ENCODE measurements at places on chromosomes 4 and X.

DNA sequence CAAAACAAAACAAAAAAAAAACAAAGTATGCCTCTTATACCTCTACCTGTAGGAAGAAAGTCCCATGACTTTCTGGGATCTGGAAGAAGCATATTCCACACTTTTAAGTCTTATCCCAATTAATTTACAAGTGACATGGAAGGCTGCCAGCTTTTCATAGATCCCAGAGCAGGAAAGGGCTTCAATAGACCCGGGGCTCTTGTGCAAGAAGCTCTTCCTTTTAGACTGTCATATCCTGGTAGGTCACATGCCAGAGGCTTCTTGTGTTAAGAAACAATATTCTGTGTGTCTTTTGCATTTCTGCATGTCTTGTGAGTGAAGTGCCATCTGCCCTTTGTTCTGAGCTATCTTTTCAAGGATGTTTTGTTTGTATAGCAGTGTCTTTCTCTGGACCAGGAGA, 84.4 kb upstream of the PHOX2B start:
- DNase-seq = no peak

DNA sequence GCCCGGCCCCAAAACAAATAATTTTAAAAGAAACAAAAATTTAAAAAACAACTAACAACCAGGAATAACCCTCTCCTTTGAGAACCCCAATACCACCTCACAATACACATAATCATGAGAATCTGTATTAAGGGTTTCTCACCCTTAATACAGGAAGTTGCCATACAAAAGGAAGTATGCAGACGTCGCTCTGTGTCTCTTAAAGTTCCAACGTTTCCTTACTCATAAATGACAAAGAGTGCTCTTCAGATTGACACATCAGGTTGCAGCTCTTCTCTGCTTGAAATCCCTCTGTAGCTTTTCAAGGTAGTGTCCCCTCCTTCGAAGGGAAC, 73.9 kb upstream of the IRF2 start:
- no peak for DNase-seq

- no peak for DNase-seq
These were observed 70.1 kb downstream of the CCNG2 start for GRCh38 chr4:77226939-77227705.

DNA sequence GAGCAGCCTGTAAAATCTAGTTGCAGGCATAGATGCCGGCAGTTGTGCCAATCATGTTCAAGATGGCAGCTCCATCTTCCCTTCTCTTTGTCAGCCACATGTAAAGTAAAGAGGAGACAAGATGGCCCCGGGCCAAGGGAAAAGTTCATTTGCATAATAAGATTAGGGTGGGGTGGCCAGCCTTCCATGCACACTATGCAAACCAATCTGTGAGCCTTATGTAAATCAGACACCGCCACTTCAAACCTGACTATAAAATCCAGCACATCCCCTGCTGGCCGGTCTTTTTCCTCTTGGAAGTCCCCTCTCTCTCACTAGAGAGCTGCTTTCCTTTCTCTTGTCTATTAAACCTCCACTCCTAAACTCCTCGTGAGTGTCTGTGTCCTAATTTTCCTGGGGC, 78.9 kb upstream of the CBR4 start:
- no peak for DNase-seq

GRCh38 chr4:74967324-74967723, 34.4 kb downstream of the PARM1 start:
- DNase-seq = no peak

GRCh38 chr4:26474551-26474950, 15.7 kb downstream of the CCKAR start:
- no peak for DNase-seq

- no peak for DNase-seq
These were observed 298.1 kb upstream of the TAPT1 start for GRCh38 chr4:16524406-16524805.

GRCh38 chr4:53601251-53601764, 10.0 kb upstream of the LNX1 start:
- DNase-seq = peak; percentile 51

GRCh38 chr4:58261526-58261925, 1151.3 kb upstream of the IGFBP7 start:
- no peak for DNase-seq

DNA sequence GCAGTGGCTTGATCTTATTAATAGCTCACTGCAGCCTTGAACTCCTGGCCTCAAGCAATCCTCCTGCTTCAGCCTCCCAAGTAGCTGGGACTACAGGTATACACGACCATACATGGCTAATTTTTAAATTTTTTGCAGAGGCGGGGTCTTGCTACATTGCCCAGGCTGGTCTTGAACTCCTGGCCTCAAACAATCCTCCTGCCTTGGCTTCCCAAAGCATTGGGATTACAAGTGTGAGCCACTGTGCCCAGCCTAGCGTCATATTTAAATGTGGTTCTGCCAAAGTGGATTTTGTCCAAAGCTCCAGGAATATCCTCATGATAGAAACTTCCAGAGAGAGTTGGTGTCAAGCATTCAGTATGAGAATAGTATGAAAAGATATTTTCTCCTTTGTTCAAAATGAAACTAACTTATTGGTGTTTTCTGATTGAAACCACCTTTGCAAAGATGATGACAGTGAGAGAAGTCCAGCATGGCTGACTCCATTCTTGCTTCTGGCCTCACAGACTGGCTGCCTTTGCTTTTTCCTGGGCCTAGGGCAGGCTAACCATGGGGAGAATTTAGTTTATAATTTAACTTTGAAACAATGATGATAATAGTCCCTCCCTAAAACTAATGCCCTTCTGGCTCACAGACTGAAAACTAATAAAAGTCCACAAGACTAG, 129.0 kb downstream of the C4orf51 start:
- no peak for DNase-seq

DNA sequence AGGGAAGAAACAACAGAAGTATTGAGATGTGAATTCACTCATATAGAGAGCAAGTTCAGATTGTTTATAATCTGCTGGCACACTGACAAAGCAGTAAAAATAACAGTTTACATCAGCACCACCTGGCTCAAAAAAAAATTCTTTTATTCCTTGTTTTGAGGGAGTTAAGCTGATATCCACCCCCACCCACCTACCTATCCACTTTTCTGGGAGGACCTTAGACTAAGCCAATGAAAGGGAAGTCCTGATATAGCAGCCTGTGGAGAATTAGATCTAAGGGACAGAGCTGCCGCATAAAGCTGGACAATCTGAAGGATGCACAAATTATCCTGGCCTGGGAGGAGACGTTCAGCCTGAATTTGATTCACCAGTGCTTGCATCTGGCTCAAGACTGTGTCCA, 264.5 kb downstream of the RCHY1 start:
- no peak for DNase-seq

GRCh38 chr4:101806914-101807313, 16.4 kb downstream of the BANK1 start:
- DNase-seq = peak; percentile 49

DNA sequence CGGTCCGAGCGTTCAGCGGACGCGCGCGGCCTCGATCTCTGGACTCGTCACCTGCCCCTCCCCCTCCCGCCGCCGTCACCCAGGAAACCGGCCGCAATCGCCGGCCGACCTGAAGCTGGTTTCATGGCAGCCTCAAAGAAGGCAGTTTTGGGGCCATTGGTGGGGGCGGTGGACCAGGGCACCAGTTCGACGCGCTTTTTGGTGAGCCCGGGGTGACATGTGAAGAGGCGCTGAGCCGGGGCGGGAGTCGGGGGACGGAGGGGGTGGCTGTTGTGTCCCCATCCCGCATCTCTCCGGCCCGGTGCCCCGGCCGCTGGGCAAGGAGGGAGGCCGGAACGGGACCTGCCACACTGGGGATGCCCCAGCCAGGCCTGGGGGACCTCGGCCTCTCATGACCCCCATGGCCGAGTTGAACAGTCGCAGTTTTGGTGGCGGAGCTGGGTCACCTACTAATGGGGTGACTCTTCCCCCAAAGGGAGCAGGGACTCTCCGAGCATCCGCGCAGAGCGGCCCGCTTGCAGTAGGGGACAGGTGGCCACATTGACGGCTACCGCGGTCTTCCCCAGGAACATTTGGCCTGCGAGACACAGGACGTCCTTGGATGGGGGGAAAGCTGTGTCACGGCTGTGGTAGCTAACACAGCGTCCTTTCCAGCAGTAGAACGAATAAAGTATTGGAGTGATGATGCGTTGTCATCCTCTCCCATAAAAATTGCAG, at the start of gene GK:
GK (plus strand) TSS at position 9 of the 717 bp plus-strand sequence; CDS start at position 124, 115 bp downstream.
- no peak for DNase-seq

- no peak for DNase-seq
These were observed 202.1 kb downstream of the OR13H1 start for GRCh38 chrX:131745942-131746489.

DNA sequence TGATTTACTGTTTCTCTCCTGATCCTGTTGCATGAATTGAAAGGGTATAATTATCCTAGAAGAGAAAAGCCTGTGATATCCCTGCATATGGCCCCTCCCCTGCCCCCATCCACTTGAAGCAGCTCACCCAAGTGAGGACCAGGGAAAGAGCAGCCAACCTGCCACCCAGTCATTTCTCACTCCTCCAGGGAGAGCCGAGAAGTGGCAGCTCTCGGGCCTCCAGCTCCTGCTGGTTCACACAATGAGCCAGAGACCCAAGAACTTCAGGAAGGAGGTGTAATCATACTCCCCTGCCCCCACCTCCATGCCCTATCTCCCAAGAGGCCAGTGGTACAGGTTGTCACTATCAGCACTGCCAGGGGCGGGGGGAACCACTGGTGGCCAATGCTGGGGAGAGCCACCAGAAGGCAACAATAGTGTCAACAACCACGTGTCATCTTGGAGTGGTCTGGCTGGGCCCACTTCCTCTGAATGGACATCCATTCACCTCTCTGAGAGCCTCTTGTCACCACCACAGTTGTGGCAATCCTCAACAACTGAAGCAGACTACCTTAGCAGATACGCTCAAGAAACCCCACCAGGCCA, 42.9 kb downstream of the APOO start:
- DNase-seq = no peak

- DNase-seq = no peak
These were observed 542.4 kb upstream of the FAM241A start for GRCh38 chr4:111602848-111603247.

- DNase-seq = no peak
These were observed 47.8 kb upstream of the DUSP21 start for GRCh38 chrX:44795945-44796450.

All from NCI-H1436 treated with DMSO at 0.1 percent for 48 hours (cell line).